Heart left ventricle (tissue), 16 donors: ENCODE measurements at places on chromosomes 11 and 22. TPM values are rescaled to one million over a fixed set of nuclear protein-coding genes. Genes with fewer than 3 reads are reported as not detected.

DNA sequence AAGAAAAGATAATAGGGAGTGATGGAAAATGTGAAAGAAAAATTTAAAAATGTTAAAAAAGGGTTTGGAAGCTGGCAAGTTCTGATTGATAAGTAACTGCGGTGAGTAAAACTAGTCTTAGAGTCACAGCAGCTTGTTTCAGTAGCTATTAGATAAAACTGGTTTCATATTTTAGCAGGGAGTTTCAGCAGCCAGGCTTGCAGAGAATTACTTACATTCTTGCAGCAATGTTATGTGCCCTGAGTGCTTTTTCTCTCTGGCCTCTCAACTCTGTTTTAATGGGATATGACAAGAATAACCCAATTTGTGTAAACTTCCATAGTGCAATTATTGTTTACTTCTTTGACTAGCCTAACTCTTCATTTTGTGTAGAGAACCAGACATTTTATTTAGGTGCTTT lies 33.6 kb downstream of the PPME1 start:
- DNase-seq: no peak

APLP2 gene
- 121 TPM for polyA plus RNA-seq

- DNase-seq: no peak
These were observed 38.6 kb downstream of the GGTLC2 start for GRCh38 chr22:22682807-22683667.

DNA sequence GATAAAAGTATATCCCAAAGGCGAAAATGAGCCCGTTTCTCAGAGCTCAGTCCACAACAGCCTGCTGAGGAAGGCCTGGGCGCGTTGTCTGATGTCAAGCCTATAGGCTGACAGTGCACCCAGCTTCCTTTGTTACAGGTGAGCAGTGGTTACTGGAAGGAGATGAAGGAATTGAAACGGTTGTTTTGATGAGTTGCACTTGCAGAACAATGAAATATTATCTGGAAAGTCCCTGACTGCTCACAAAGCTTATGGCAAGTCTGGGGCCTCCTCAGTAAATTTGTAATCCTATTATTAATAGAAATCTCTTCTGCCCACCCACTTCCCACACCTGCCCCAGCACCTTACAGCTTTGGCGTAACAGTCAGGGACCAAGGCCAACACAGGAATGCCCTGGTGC lies 77.8 kb downstream of the C11orf91 start:
- DNase-seq: no peak

DNA sequence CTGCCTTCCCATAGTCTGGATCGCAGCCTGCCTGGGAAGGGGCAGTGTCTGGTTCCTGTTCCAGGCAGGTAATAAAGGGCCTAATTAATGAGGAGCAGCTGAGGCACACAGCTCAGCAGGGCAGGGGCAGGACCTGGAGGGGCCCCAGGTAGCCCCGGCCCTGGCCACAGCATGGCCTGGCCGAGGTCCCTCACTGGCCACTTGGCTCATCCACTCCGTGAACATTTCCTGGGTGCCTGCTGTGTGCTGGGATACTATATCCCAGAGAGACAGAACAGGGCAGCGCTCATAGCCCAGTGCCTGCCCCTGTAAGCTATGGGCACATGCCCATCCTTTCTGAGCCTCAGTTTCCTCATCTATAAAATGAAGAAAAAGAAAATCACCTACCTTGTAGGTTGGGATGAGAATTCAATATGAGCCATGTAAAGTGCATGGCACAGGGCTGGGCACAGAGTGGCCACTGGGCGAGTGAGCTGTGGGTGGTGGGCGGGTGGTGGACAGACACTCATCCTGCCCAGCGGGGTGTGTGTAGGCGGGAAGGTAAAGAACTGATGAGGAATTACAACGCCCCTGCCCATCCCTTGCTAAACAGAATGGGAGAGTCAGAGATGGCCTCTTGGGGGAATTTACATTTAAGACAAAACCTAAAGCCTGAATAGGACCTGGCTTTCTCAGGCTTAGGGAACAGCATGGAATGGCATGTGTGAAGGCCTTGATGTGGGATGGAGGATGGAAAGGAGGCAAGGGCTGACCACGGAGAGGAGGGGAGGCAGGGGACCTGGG lies 9.2 kb downstream of the MYRF start:
- DNase-seq: no peak

IRAG1 gene
- polyA plus RNA-seq: 3.4 TPM

MYEOV gene
- polyA plus RNA-seq: 0.08 TPM

SYT7 gene
- 34.7 TPM for polyA plus RNA-seq

DNA sequence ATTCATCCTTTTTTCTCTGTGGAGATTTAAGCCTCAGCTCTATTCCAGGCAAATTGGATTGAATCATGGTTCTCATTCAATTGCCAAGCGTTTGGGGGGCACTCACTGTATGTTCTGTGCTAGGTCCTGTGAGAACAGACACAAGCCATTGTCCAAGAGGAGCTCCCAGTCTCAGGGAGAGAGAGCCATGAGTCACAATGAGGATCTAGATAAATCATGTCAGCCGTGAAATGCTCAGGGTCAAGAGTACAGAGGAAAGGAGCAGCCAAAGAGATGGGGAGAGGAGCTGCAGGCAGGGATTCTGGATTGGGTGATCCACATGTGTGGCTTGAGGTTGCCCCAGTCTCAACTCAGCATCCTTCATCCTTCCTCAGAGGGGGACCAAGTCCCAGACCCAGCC lies 93.6 kb downstream of the FEZ1 start:
- DNase-seq: no peak

- DNase-seq: no peak
These were observed 134.3 kb downstream of the TEAD1 start for GRCh38 chr11:12808519-12808918.

ANGPTL5 gene
- polyA plus RNA-seq: 0.10 TPM

DNA sequence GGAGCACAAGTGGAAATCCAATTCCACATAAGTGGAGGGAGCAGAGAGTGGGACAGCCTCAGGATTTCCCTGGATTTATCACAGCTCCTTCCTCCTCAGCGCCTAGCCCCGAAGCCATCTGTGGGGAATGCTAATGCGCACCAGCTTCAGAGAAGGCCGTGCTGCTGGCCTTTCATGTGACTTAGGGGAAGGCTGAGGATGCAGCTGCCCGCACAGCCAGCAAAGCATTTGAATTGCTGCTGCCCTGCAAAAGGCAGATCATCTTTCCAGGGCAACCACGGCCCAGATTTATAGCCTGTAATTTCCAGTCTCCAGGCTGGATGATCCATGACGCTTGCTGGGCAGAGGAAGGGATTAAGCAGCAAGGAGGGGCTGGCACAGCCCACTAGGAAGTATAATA lies 29.9 kb downstream of the SYN3 start:
- no peak for DNase-seq

- DNase-seq: no peak
These were observed 76.2 kb downstream of the SLC1A2 start for GRCh38 chr11:35343033-35343598.

OR51B2 gene
- polyA plus RNA-seq: not detected

ANO1 gene
- 5.1 TPM for polyA plus RNA-seq

DNA sequence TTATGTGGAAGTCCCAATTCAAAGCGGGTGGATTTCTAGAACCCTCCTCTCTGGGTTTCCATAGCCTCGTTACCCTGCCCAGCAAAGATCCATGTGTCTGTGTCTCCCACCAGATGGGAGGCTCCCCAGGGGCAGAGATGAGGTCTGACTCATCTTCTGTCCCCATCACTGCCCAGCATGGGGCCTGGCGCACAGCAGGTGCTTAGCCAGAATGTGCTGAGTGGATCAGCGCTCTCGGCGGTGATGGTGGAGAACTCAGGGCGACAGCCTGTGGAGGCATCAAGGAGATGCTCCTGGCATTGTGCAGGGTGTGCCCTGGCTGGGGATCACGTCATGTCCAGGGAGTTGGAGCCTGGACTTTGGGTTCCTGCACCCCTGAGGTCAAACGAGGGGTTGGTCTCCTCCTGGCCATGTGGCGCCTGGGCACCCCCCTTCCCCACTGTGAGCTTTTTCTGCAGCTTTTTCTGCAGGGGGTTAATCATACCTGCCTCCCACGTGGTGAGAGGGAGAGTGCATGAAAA lies 46.1 kb upstream of the RFPL3 start:
- DNase-seq: no peak

GRCh38 chr11:126307706-126308105 lies 3.8 kb downstream of the DCPS start:
- no peak for DNase-seq

DNA sequence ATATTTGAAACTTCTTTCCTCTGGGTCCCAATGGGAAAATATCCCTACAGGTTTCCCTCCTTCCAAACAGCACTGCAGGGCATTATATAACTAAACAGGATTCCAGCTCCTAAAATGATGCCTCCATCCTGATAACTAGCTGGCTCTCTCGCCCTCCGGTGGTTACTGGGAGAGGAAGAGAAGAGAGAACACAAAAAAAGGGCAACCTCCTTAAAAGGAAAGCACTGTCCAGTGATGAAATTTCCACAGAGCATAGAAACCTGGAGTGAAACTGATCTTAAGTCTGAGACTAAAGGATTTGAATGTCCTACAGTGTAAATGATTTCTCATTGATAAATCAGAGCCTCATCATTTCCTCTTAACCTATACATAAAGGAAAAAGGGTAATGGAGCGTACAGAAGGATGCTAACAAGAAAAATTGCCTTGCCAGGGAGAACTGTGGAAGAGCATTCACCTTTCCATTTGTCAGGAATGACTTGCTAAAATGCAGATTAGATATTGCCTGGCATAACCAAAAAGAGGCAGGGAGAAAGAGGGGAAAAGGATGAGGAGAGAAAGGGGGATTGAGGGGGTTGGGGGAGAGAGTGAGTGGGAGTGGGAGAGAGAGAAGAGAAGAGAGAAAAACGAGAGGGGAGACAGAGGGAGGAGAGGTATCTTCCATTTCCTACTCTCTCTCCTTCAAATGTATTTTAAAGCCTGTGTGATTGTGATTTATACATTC lies 121.3 kb downstream of the APOL5 start:
- DNase-seq: no peak

DNA sequence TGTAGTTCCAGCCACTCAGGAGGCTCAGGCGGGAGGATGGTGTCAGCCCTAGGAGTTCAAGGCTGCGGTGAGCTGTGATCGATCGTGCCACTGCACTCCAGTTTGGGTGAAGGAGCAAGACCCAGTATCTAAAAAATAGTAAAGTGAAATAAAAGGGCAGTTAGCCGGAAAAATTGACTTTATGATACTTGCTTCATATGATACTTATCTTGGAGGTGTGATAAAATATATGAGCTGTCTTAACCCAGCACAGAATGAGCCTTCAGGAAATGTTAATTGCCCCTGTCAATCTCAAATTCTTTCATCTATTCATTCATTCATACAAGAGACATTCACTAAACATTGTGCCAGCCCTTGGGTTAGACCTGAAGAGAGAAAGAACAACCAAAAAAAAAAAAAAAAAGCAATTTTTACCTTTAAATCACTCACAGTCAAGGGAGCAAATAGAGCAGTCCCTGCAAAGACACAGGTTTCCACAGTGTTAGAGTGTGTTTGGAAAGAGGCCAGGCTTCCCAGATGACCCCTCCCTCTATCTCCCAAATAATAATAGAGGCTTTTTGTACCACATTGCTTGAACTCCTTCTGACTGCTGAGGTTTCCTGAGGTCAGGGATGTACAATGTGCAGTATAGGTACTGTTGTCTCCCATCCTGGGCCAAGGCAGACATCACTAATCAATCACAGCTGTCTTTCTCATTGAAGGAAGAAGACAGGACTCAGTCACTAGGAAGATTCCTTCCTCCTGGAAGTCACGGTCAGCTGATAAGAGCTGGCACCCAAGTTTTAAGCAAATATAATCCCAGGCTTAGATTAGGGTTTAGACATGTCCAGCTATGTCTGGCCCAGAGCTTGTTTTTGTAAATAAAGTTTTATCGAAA lies 454.6 kb downstream of the MIAT start:
- DNase-seq: no peak

DNA sequence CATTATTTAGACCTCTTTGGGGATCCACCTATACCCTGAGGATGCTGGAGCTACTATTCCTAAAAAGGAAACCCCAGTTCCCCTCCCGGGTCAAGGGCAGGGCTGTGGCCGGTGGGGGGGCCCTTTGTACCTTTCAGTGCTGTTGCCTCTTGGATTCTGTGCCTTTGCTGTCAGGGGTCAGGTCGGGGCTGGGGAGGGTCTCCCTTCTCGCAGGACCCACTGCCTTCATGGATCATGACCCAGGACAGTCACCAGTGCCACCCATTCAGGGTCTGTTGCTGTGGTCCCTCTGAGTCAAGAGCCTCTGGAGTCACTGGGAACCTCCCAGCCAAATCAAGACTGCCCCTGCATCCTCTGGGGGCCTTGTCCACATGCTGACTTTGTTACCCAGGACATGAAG lies 78.1 kb upstream of the CCND1 start:
- no peak for DNase-seq

PGA5 gene
- 0.04 TPM for polyA plus RNA-seq

GRCh38 chr11:127598476-127598875 lies 597.9 kb upstream of the KIRREL3 start:
- no peak for DNase-seq

- DNase-seq: no peak
These were observed 978.3 kb downstream of the BRD1 start for GRCh38 chr22:48849219-48849912.

- DNase-seq: no peak
These were observed 5.6 kb upstream of the PYGM start for GRCh38 chr11:64765291-64765850.

SYCE3 gene
- not detected for polyA plus RNA-seq

DNA sequence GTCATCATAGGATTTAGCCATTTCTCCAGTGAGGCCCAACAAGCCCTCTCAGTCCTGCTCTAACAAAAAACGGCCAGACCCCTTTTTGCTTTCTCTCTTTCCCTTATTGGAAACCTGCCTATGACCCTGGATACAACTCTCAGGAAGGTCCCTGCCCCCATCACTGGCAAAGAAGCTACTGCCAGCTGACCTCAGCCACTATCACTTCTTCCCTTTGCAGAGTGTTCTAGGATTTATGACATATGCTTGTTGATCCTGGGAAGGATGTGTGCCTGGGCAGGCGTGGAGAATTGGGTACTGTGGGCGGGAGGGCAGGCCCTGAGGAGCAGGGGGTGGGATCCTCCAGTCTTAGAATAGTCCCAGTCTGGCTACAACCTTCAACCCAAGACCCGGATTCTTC lies 7.5 kb downstream of the PGAP2 start:
- peak; percentile 48 for DNase-seq

DNA sequence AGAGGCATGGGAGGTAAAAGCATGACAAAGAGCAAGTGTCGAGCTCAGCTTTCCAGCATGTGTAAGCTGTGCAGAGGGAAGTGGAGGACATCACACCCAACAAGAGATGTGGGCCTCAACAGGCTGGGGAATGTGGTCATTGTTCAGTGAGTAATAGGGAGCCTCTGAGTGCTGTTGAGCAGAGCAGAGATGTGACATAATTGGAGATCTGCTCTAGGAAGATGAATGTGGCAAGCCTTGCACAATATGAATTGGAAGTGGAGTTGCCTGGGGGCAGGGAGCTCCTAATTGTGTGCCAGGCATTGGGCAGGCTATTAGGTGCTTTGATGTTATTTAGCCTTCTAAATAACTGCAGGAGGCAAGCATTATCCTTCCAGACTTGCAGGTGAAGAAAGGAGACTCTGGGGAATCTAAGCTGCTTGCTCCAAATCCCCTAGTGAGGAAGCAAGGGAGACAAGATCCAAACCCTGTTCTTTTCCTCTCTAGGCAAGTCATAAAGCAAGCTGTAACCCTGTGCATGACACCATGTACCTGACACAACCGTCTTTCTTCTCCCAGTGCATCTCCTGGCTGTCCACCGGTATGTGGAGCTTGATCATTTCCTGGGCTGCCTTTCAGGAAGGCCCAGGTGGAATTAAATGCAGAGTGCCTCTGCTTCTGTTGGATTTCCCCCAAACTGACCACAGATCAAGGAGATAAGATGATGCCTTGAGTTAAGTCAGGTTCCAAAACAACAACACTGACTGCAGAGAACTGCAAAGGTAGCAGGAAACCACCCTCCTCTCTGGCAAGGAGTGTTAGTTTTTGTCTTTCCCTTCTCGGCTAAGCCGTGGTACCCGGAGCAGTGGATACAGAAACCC lies 221.4 kb downstream of the TENM4 start:
- DNase-seq: no peak
